ENCODE measurements at places on chromosomes 5 and 9.

DNA sequence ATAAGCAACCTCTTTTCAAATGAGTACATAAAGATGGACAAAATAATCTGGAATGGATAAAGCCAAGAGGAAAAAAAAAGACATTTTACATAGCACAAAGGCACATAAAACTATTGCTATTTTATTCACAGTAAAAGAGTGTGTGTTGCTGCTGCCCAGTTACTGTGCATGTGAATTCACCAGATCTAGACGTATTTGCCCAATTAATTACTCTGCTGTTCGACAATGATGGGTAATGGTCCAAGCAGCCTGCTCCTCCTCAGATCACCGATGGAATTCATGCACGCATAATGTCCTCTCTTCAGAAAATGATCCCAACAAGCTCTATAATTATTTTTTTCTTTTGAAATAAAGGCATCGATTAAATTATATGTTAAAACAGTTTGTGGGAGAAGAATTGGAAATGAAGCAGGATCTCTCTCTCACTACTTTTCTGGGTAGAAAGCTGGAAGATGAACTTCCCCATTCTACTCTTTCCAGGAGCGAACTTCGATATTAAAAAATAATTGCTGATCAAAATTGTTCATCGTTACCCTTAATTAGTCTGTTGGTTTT lies 357.4 kb upstream of the CCNH start:
- DNase-seq: no peak

DNA sequence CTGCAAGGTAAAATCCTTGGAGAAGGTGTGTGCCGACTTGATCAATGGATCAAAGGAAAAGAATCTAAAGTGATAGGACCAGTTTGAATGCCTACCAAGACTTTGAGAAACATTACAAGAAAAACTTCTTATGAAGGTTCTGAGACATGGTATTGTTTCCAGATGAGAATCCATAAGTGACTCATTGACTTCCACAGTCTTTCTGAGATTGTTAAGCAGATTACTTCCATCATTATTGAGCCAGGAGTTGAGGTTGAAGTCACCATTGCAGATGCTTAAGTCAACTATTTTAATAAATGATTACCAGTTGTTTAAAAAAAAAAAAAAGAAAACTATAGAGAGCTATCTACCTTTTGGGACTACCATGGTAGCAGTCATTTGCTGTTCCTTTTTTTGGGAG lies 7.0 kb downstream of the LNPEP start:
- no peak for DNase-seq

- no peak for DNase-seq
Measured at GRCh38 chr9:29873579-29873978, 2300.3 kb upstream of the C9orf72 start.

- DNase-seq: no peak
Measured at GRCh38 chr9:249025-249424, 34.4 kb downstream of the DOCK8 start.

GRCh38 chr5:91049800-91050199 lies 333.3 kb downstream of the ARRDC3 start:
- DNase-seq: no peak

GRCh38 chr5:170297589-170298462 lies at the start of gene LCP2:
LCP2 (minus strand) TSS chr5:170297777; CDS start chr5:170297611, 166 bp downstream.
- DNase-seq: peak; percentile 30

DNA sequence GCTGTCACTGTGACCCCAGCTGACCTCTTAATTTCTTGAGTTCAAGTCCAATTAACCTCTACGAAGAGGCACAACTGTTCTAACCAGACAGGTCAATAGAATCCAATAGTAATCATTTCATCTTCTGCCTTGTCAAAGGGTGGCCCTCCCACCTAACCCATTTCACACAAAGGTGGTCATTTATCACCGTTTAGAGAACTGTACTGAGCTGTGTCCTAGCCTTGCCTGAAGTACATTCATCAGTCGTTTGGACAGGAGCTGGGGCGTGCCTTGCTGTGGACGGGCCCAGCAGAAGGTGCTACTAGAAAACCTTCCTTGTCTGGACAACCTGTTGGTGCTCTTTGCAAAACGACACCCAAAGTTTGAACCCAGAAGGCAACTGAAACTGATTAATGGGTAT lies 605.4 kb downstream of the ISL1 start:
- DNase-seq: no peak

DNA sequence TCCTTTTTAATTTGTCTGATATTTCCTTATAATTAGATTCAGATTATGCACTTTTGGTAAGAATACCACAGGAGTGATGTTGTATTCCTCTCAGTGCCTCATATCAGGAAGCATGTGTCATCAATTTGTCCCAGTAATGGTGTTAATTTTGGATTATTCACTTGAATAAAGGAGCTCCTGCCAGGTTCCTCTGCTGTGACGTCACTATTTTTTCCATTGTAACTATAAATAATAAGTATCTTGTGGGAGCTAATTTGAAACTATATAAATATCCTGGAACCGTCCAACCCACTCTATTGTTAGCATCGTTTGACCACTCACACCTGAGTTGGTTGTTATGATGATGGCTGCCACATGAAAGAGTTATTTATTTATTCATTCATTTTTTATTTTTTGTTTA lies 107.9 kb downstream of the INVS start:
- no peak for DNase-seq

DNA sequence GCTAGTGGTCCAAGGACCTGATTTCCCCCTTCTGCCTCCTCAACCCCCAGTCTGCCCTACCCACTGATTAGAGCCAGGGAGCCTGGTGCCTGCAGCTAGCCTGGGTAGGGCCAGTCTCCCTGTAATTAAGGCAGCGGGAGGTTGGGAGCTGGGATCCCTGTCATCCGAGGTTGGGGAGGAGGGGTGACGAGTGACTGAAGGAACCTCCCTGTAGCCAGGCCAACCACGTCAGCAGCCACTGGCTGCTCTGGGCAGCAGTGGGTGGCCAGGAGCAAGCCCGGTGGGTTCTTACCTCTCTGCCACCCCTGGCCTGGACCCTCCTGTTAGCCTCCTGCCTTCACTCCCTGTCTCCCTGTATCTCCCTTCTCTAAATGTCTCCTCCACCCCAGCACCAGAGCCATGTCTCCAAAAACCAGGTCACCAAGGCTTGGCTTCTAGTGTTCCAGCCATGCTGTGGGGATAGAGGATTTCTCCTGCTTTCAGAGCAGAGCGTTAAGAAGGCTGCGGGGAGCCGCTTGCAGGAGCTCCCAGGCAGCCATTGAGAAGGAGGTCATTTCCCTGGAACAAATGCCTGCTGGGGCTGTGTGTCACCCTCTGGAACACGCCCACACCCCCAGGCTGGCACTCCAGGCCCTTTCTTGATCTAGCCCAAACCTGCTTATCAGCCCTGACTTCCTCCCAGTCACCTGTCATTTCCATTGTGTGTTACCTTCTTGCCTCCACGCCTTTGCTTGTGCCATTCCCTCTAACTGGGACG lies 65.0 kb upstream of the GGTA1 start:
- DNase-seq: no peak

GRCh38 chr5:56148453-56148971 lies 84.6 kb downstream of the ANKRD55 start:
- no peak for DNase-seq

GRCh38 chr5:42982107-42982622 lies 58.0 kb downstream of the ANXA2R start:
- no peak for DNase-seq

DNA sequence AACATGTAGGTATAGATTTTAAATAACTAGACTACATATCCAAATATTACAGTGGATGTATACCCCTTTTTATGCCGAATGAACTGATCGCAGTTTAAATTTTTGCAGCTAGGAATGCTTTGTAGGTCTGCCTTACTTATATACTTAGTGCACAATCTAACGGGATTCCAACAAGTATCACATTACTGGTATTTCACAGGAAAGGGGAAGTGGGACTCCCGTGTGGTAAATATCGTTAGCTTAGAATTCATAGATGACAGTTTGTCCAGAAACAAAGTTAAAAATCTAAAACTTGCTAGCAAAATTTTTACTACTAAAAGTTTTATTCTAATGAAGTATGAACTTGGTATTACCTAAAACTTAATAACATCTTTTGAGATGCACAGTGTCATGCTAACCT lies 193.5 kb upstream of the TLX3 start:
- no peak for DNase-seq

DNA sequence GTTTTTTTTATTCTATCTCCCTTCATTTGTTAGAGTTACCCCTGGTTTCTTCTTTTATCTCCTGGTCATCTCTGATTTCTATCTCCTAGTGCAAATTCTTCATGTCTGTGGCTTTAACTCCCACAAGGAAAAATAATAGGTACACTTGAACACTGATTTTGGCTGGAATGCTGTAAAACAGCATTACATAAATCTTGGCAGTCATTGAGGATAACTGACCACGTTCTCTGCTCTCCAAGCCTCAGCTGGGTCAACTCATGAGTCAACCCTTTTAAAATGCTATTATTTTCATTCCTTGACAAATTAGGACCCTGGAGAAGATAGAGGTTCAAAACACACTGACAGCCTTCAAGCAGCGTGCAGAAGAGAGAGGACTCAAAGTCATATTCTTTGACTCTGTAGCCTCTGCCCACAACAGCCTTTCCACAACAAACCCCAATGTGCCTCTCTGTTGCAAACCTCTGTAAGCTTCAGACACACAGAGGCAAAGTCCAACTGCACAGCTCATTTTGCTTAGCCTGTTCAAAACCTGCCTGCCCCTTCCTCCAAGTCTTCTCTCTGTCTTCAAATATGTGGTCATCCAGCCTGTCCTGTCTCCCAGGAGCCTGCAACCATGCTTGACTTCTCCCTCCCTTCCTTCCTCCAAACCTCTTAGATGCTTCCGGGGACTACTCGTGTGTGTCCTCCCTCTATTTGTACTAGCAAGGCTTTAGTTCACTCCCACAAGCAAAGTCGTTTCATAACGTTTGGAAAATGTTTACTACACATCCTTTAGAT lies 398.4 kb downstream of the MED10 start:
- no peak for DNase-seq

DNA sequence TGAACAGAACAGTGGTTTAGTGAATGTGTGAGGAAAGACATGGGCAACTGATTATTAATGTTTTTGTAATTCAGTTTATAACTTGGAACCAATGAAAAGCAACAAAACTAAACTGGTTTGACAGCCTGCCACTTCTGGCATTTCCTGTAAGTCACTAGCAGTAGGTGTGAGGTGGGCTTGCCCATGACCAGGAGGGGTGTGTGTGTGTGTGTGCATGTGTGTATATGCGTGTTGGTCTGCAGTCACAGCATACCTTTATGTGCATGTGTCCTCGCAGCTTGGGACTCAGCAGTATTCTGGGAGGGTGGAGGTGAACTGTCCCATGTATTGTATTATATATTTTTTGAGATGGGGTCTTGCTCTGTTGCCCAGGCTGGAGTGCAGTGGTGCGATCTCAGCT lies 32.3 kb downstream of the OTULIN start:
- DNase-seq: no peak

DNA sequence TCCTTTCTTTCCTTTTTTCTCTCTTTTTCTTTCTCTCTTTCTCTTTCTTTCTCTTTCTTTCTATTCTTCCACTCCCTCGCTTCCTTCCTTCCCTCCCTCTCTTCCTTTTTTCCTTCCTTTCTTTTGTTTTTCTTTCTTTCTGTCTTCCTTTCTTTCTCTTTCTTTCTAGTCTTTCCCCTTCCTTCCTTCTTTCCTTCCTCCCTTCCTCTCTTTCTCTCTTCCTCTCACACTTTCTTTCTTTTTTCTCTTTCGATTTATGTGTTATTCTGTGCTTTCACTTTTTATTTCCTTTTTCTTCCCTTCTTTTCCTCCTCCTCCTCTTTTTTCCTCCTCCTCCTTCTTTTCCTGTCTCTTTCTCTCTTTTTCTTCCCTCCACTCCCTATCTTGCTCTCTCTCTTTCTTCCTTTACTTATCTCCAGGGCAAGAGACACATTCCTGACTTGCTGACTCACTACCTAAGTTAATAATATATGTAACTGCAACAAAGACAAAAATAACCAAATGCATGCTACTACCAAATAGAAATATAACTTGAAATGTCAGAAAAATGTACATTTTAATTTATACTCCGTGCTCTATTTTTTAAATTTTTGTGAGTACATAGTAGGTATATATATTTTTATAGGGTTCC lies 445.5 kb downstream of the GABRG2 start:
- no peak for DNase-seq

GRCh38 chr5:9742848-9743247 lies 112.7 kb upstream of the TAS2R1 start:
- no peak for DNase-seq

- DNase-seq: no peak
Measured at GRCh38 chr5:79200573-79201183, 35.3 kb upstream of the JMY start.

- no peak for DNase-seq
Measured at GRCh38 chr5:51806677-51807076, 423.4 kb downstream of the ISL1 start.

DNA sequence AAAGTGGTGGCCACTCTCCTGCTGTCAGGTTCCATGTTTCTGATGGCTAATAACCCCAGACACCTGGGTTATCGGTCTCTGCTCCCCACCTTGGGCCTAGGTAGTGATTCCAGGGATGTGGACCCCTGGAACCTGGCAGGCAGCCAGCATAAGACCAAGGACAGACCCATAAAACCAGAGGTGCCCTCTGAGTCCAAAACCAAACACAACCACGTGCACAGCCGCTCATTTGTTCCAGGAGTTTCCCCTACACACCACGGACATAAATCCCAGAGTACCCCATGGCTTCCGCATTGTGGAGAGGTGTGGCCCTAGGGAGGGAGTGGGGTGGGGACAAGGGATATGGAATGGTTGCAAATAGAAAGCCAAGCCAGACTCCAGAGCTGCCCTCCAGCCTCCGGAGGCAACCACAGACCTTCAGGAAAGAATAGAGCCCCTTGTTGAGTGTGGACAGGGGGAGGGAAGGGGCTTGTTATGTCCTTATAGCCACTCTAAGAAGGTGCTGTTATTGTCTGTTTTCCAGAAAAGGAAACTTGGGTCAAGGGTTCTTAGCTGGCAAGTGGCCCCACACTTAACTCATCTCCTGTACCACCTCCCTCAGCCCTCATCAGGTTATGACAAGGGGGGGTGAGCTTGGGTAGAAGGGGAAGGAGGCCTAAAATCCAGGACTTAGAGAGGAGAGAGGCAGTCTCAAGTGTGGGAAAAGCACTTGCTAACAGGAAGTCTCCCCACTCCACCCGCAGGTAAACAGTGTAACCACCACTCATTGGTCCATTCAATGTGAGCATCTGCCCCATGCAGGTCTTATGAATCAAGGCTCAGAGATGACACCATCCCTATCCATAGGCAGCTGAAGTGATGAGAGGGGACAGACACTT lies 23.6 kb upstream of the CYSTM1 start:
- no peak for DNase-seq

DNA sequence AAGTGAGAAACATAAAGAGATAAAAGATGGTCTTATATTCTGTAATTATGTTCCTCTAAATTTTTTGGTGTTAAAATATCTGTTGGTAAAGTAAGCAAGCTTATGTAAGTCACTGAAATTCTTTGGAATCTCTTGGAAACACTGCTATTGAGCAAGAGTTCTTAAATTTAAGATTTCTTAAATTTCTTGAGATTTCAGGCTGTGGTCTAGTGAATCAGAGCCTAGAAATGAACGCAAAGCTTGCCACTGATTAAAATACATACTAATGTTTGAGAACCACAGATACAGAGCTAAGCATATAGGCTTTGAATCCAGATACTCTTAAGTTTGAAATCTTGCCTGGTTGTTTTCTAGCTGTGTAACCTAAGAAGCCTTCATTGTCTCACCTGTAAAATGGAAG lies 133.4 kb downstream of the TRPM3 start:
- no peak for DNase-seq

GRCh38 chr9:32991897-32992594 lies 9.4 kb downstream of the APTX start:
- no peak for DNase-seq

Measured in T-helper 1 cell (primary cell).